ENCODE measurements at places on chromosomes 4 and X.
A peak's percentile ranks its signal among the peaks of the same experiment; 100 is the strongest.

DNA sequence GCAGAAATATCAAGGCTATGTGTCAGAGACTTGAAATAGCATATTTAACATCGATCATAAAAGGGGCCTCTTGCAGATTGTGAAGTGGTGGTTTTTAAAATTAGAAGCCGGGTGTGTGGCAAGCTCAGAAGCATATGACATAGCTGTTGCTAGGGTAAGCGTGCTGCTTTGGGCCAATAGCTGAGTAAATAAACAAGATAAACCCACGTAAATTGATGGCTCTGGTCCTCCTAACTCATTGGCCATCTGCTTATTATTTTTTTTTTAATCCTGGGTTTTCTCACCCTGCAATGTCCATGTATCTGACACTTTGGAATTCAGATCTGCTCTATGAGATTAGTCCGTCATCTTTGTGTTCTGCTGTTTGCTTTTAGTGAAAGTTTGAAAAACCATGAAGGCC is 32.6 kb upstream of the STOX2 start:
- no peak for DNase-seq

DNA sequence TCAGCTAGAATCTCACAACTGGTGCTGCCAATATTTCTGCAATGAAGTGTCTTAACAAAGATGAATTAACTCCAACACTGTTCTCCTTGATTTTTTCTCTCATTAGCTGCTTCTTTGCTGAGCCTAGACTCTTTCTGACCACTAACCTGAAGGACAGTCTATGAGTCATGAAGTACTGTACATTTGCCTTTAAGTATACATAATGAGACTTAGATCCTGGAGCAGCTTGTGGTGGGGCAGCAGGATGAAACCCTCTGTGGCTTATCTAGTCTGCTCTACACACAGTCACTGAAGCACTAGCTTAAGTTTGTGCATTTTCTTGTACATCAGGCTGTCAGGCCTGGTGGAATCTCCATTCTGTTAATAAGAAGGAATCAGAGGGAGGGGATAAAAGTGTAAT is 307.4 kb upstream of the SMIM31 start:
- no peak for DNase-seq

DNA sequence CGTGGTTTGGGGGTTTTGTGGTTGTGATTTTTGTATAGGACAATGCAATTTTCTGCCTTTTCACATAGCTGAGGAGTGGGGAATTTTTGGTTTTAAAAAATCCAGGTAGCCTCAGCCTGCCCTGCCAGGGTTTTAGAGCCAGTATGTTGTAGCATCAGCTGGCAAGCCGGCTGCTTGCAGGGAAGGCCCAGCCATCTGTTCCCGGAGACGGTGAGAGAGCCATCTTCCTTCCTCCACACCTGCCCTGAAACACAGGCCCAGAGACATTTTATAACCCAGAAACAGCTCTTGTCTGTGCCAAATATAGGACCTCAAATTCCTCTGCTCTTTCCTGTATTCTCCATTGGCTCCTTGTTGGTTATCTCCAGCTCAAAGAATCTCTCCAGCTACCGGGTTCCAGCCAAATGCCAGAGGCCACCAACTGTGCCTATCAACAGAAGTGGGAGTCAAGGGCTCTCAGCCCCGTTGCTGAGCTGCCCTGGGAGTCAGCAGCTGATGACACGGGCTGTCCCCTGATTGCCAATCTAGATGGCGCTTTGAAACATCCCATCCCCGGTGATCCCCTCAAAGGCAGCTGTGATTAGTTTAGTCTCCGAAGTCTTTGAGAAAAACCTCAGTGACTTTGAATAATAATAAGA is 595.2 kb downstream of the MID1IP1 start:
- no peak for DNase-seq

DNA sequence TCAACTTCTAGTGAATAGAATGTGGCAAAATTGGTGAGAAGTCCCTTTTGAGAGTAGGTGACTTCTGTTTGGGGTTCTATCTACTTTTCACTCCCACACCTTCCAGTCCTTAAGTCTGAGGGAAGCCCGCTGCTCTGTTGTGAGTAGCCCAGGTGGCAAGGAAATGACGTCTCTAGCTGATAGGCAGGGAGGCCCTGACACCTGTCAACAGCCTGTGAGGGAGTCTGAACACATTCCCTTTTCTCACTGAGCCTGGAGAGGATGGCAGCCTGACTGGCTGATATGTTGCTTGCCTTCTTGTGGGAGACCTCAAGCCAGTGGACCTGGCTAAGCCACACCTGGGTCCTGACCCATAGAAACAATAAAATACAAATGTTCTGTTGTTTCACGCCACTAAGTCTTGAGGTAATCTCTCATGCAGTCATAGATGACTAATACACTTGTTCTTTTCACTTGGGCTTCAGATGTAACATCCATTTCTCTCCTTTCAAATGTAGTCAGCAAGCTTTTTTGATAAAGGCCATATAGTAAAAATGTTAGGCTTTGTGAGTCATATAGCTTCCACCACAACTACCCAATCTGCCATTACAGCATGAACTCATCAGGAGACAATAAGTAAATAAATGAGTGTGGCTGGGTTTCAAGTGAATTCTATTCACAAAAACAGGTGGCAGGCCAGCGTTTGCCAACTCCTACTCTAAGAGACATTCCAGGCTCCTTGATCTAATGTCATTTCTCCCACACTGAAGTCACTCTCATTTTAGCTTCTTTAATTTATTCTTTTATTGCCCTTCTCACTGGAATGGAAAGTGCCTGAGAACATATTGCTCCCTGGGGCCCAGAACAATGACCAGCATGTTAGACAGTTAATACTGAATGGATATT is 265.1 kb upstream of the MAD2L1 start:
- no peak for DNase-seq

- no peak for DNase-seq
Observed at GRCh38 chr4:113584407-113585150, 177.0 kb downstream of the CAMK2D start.

GRCh38 chrX:49171752-49172279 is at the start of gene PLP2:
Gene PLP2, plus strand, starts transcription at chrX:49171898. Its CDS starts 103 bp downstream, at chrX:49172001.
- DNase-seq, result peak; percentile 61

DNA sequence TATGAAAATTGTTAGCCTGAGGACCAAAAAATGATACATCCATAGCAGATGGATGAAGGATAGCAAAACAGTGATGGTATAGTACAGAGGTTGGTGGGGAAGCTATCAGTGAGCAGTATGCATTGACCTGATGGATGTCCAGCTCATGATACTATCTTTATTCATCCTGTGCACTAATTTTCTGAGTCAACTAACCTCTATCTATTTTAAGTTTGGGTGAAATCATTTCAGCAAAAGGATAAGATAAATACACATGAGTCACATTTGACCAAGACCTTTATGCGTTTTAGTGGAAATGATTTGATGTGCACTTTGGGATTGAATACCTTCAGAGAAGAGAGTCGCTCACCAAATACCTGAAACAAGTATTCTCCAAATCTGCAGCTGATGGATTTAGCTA is 351.0 kb upstream of the NR3C2 start:
- no peak for DNase-seq

- DNase-seq, result no peak
Observed at GRCh38 chrX:153897899-153898298, 6.6 kb upstream of the AVPR2 start.

DNA sequence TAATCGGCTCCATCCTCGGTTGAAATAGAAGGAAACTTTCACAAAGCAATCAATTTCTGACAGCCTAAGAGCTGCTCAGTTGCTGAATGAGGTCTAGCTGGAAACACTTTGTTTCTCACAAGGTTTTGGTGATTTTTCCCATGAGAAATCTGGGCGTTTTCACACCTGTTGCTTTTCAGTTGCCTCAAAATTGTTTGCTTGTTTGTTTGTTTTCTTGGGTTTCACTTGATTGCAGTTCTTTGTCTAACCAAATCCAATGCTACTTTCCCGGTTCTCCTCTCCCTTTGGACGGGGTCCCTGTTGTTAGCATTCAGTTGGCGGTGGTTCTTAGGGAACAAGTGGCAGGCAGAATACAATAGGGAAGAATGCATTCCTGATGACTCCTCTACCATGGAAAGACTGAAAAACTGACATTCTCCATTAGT is 135.5 kb downstream of the PALLD start:
- no peak for DNase-seq

DNA sequence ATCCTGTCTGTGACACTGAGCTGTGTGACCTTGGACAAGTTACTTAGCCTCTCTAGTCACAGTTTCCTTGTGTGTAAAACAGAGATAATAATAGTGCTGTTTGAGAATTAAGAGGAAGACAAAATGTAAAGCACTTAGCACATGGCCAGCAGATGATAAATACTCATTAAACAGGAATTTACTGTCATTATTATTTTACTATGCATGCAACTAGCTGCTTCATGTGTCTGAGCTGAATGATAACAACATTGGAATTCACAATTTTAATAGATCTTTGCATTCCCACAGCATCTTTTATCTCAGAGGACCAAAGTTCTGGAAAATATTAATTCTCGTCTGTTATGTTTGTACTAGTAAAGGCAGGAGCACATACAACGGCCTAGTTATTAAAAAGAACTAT is 79.2 kb upstream of the TET2 start:
- DNase-seq, result no peak

- no peak for DNase-seq
Observed at GRCh38 chr4:119026662-119027444, 108.8 kb upstream of the MYOZ2 start.

- DNase-seq, result no peak
Observed at GRCh38 chr4:168273838-168274237, 44.7 kb downstream of the DDX60 start.

DNA sequence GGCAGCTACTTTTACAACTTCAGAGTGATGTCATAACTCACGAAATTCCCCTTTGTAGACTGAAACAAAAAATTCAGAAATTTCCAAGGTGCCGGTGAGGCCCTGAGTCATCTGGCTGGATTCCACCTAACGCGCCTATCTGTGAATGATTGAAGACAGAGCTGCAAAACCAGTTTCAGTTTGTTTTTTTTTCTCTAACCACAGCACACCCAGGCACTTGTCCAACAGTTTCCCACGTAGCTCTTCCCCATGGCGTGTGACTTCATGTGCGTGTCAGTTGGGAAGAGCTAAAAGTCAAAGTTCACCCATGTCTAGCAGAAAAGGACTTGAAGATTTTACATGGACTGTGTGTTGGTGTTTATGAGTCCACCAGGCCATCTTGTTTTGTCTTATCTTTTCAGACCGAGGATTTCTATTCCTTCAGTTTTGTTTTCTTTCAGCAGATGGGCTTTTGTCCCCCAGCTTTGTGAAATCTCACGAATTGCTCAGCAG is 16.4 kb downstream of the TCEANC start:
- peak; percentile 42 for DNase-seq

- DNase-seq, result no peak
Observed at GRCh38 chr4:16194214-16194613, 32.1 kb downstream of the TAPT1 start.

- no peak for DNase-seq
Observed at GRCh38 chr4:164410401-164410800, 343.5 kb upstream of the SMIM31 start.

DNA sequence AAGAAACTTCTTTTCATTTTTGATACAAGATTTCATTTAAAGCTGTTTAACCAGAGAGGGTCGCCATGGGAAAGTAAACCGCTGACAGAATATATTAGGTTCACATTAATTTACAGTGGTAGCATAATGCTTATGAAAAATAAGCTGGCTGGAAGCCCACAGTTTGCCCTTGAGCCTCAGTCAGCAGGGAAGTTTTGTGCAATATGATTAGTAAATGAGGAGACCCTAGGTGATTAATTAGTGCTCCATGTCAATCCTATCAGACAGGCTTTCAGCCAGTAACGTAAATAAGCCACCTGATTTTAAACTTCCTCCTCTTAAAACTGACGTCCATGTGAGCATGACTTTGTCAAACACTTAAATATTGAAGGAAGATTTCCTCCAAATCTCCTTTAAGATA is 134.2 kb downstream of the TSPAN5 start:
- DNase-seq, result no peak

- no peak for DNase-seq
Observed at GRCh38 chrX:97168646-97169045, 284.9 kb downstream of the RPA4 start.

DNA sequence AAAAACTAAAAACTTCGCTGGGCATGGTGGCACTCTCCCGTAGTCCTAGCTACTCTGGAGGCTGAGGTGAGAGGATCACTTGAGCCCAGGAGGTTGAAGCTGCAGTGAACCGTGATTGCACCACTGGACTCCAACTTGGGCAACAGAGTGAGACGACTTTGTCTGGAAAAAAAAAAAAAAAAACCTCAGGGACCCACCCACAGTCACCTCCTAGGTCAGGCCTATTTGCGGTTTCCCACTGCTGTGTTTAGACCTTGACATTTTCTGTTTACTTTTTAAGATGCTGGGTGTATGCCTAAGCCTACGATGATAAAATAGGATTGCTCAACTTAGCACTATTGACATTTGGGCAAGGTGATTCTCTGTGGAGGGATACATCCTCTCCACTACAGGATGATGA is 197.4 kb upstream of the TBL1X start:
- DNase-seq, result no peak

DNA sequence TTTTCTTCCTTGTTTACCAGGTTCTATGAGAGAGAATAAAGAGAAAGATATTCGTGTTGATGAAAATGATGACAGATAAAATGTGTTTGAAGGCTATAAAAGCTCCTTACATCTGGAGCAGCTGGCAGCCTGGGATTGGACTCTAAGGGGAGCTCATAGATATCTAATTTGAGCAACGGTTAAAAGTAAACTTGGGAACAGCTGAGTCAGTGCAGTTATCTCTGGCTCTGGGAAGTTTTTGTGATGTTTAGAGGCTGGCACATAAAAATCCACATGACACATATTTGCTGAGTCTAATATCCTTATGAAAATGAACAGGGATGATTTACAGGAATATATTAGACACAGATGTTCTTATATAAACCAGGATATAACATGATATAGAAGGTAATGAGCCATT is 331.8 kb upstream of the TENM3 start:
- no peak for DNase-seq

- no peak for DNase-seq
Observed at GRCh38 chr4:63728480-63729177, 680.6 kb downstream of the TECRL start.
